Muscle of leg (tissue), 16 donors: ENCODE measurements at places on chromosomes 12 and 14.
A peak's percentile ranks its signal among the peaks of the same experiment; 100 is the strongest.

- peak; percentile 87 for DNase-seq
Measured at GRCh38 chr12:13278249-13278787, 81.8 kb downstream of the EMP1 start.

GRCh38 chr12:1918884-1919236, 408 bp upstream of the CACNA2D4 start:
- DNase-seq = no peak

- DNase-seq = peak; percentile 97
Measured at GRCh38 chr14:94921882-94922585, 152.1 kb upstream of the GSC start.

DNA sequence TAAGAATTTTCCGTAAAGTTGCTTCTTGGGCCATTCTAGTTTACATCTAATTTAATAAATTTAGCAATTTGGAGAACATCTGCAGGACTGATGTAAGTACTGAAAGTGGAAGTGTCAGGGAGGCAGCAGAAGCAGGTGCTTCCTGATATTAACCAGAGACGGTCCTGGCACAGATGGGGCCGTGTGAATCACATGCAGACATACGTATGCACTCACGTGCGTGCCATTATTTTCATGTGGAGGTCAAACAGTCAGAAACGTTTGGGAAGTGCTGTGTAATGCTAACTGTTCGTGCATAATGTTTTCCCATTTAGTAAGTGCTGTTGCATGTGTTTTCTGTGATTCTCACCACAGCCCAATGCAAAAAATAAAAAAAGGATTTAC, 87.8 kb upstream of the DYNC1H1 start:
- peak; percentile 93 for DNase-seq

DNA sequence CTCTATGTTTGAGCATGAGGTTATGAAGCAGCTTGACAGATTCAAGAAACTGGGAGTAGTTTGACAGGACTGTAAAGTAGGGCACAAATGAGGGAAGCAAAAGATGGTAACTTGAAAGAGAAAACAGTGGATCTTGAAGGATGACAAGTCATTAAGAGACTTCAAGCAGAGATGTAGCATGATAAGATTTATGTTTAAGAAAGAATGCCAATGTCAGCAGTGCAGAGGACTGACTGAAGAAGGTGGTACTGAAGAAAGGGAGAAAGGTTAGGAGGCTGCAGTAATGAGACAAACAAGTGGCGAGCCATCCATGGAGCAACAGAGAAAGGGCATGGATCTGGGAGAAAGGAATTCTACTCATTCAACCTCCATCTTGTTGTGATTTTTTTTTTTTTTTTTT, 120.2 kb upstream of the RAP1B start:
- no peak for DNase-seq

DNA sequence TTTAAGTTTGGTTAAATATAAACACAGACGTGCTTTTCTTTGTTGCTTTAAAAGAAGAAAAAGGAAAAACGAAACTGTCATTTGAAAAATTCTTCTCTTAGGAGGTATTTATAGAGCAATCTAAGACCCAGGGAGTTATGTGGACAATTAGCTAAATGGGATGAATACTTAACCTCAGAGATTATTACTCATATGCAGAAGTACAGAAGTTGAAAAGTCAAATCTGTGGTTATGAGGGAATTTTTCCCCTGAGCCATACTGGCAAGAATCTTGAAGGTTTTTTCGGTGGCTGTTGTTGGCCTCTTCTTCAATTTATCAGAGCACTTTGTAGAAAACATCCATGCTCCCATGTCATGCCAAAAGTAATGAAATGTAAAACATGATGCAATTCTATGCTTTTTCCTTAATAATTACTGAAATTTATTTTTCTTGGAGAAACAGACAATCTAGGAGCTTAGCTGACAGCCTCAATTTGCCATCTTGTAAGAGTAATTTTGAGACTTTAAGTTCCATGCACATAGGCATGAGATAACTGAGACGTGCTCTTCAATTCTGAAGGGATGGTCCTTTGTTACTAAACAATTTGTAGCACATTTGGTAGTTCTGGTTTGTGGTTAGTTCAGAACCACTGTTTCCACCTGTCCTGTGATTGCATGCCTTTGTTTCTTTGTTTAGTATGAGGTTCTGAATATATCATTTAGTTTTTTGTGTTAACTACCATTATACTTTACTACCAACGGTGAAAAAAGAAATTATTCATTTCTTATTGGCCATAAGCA, 126.6 kb downstream of the BCAT1 start:
- no peak for DNase-seq

DNA sequence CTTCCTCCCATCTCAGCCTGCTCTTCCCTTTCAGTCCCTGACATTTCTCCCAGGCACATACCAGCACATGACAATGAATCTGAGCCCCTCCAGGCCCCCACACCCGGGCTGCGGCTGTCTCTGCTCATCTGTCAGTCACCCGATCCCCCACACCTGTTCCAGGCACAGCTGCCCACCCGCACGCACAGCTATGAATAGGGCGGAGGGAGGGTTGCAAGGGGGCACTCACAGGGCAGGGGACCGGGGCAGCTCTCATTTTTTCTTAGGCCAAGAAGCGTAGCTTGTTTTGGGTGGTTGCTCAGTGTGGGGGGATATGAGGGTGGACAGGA, 43.7 kb upstream of the TSPAN9 start:
- peak; percentile 89 for DNase-seq

- no peak for DNase-seq
Measured at GRCh38 chr12:3303410-3304136, 187.4 kb upstream of the PRMT8 start.

DNA sequence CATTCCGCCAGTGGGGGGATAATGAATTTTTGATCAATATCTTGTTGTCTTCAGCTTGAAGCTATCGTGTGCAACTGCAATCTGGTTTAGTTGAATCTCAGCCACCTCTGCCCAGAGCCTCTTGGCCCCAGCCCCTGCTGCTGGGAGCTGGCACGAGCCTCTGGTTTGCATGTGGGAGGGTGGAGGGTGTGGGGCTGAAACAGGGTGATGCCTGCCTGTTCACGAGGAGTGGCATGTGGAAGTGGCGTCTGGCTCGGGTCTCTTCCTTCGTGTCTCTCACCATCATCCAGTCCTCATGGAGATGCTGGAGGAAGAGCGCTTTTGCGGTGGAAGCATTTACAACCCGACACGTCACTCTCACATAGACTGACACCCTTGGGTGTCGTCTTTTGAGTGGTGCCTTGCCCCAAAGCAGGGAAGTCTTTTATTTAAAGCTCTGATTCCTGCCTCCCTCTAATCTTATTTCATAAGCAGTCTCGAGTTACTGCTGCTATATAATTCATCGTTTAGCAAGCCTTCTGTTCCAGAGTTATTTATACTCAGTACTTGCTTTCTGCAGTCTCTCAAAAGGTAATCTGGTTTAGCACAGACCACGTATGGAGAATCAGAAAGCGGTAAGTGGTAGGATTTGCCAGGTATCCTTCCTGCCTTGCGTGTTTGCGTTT, 64.5 kb downstream of the AACS start:
- DNase-seq = no peak

- no peak for DNase-seq
Measured at GRCh38 chr12:57128519-57129247, 400 bp downstream of the LRP1 start.

- no peak for DNase-seq
Measured at GRCh38 chr12:71704920-71705319, 19.0 kb downstream of the TMEM19 start.

- no peak for DNase-seq
Measured at GRCh38 chr12:94621662-94622359, 28.5 kb downstream of the TMCC3 start.

GRCh38 chr12:69330475-69331473, 17.4 kb upstream of the LYZ start:
- peak; percentile 16 for DNase-seq

- peak; percentile 43 for DNase-seq
Measured at GRCh38 chr14:64478634-64479250, 13.4 kb downstream of the AKAP5 start.

GRCh38 chr14:69535230-69535848, 39.3 kb downstream of the CCDC177 start:
- DNase-seq = peak; percentile 54

DNA sequence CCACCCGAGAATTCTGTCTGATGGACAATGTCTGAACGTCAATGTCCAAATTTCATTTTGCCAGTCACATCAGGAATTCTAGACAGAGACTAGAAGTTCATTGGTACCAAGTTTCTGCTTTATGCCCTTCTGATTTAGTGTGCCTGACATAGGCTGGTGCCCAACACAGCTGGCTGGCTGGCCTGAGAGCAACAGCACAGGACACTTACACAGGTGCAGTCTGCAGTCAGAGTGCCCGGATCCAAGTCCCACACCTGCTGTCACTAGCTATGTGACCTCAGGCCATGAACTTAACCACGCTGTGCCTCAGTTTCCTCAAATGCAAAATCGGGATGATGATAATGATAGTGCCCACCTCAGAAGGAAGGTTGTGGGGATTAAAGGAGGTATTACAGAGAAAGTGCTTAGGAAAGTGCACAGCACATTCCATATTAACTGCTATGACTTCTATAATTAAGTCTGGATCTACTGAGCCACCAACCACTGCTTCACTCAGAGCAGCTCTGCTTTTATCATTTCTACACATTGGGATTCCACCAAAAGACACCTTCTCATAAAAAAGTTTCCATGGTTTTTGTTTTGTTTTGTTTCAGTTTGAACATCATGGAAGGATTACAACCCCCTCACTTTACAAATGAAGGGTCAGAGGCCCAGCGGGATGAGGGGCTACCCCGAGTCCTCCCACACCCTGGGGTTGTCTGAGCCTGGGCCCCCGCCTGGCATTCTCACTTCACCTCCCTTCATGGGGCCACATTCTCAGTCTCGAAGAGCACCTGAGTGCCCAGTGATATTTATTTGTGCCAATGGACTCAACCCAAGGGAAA, 168.8 kb upstream of the BCL2L14 start:
- DNase-seq = no peak

GRCh38 chr14:104326848-104327247, 188.5 kb downstream of the KIF26A start:
- DNase-seq = no peak

- DNase-seq = no peak
Measured at GRCh38 chr12:50569321-50569720, 64.5 kb downstream of the DIP2B start.

DNA sequence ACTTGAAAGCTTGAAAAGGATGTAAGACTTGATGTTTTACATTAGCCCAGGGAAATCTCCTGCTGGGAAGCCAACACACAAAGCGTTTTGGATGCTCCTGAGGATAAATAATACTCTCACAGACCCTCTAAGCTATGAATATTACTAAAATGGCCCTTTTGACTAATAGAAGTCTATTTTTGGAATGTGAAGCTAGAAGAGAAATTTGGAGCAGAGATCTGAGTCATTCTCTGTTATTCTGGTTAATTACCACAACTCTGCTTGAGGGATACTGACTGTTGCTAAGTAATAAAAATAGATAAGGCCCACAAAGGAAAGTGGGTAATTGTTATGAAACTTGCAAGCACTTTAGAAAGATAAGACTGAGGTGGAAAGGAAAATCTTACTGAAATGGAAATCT, 346.2 kb upstream of the STXBP6 start:
- no peak for DNase-seq

DNA sequence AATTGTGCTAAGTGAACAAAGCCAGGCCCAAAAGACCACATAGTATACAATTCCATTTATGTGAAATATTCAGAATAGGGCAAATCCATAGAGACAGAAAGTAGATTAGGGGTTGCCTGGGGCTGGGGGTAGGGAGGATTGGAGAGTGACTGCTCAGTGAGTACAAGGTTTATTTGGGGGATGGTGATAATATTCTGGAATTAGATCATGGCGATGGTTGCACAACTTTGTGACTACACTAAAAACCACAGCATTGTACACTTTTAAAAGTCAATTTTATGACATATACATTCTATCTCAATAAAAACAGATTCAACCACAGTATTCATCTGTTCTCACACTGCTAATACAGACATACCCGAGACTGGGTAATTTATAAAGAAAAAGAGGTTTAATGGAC, 68.7 kb upstream of the MAP1LC3B2 start:
- DNase-seq = no peak

DNA sequence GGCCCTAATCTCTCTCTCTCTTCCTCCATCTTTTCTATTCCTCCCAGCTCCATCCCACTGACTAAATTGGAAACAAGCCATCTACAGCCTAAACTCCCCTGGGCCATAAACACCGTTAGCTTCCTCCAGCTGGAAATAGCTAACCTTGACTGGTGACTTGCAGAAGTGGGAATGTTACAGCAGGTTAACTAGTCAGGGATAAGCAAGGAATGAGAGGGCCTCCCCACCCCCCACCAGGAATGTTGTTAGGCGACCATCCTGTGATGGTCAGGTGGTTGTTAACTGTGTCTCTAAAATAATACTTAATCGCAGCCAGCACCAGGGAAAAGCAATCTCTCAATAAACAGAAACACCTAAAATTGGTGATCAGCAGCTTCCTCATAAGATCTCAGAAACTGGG, 40.8 kb downstream of the MIS18BP1 start:
- no peak for DNase-seq

DNA sequence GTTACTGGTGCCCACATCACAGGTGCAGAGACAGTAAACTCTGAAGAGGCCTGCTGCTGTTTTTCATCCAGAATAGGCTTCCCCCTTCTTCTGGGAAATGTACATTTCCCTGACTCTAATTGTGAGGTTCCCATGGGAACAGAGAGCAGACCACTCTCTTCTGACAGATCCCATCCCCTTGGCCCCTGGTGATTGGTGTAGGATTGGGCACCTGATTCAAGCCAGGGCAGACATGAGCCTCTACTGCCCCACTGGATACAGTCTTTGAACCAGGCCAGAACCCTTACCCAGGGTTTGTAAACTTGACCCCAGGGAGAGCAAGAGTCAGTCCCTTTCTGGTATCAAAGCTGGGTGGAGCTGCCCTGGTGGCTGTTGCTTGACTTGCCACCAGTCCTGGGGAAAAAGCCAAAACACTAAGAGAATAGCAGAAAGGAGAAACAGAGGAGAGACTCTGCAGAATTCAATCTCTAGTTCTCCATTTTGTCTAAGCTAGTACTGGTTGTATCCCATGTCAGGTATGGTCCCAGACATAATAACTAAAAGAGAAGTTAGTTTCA, 14.8 kb upstream of the NFYB start:
- no peak for DNase-seq

GRCh38 chr12:103851127-103851526, 10.1 kb upstream of the NT5DC3 start:
- no peak for DNase-seq

- DNase-seq = no peak
Measured at GRCh38 chr14:90857866-90858265, 41.6 kb upstream of the TTC7B start.

DNA sequence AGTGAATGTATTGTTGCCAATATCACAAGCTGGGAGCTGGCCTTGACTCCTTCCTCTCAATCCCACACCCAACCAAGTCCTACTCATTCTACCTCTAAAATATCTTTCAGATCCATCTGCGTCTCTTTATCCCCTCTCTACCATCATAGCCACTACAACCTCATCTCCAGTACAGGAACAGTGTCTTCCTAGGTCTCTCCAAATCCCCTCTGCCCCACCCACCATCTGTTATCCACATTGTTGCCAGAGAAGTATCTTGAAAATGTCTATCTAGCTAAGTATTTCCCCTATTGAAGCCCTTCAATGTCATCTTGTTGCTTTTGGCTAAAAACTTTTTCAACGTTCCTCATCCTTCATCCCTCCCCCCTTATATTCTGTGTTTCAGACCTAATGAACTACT, 244.7 kb downstream of the C12orf75 start:
- DNase-seq = no peak
